ENCODE measurements at places on chromosomes 1 and 21.

DNA sequence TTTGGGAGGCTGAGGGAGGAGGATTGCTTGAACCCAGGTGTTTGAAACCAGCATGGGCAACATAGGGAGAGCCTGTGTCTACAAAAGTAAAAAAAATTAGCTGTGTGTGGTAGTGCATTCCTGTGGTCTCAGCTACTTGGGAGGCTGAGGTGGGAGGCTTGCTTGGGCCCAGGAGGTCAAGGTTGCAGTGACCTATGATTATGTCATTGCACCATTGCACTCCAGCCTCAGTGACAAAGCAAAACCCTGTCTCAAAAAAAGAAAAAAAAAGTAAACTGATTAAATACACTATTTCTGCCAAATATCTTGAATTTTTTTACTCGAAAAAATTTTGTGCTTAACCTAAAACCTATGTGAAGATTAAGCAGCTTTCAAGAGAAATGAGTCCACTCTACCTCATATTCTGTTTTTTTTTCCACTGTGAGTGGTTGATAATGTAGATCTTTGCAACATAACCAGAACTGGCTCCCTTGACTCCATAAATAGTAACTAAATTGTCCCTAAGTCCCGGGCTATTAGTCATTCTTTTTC, 19.4 kb upstream of the ZNF281 start:
- DNase-seq: peak; percentile 92

GRCh38 chr1:205270764-205271163, 43.0 kb downstream of the TMCC2 start:
- peak; percentile 57 for DNase-seq

DNA sequence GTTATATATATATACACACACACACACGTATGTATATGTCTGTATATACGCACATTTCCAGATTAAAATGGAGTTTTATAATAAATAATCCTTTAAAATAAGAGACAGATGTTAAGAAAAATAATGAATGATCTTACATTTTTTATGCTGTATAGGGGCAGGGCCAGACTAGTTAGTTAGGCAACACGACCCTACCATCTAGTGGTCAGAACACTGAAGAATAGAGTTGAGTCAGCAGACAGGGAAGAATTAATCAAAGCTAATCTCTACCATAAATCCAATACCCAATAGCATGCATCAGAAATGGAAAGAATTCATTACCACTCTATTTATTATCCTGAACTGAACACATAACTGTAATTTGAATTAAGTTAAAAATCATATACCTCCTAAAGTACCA, 156.7 kb downstream of the BRINP3 start:
- peak; percentile 29 for DNase-seq

- DNase-seq: no peak
These were observed 7.1 kb downstream of the POU3F1 start for GRCh38 chr1:38039331-38040088.

DNA sequence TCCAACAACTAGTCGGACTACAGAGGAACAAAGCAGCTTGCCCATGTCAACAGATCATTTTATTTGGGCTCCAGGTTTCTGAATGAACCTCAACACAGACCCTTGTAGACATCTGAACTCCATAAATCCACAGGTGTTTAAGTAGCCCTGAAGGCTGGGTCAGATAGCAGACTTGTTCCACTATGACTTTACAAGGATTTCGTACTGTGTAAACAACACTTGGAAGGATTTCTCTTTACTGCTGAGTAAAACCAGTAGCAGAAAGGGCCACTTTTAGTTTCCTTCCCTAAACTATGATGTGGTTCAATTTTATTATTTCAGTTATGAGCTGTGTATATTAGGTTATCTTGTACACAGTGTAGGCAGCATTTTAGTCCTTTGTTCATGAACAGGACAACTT, 316.4 kb upstream of the ADGRL2 start:
- DNase-seq: no peak

DNA sequence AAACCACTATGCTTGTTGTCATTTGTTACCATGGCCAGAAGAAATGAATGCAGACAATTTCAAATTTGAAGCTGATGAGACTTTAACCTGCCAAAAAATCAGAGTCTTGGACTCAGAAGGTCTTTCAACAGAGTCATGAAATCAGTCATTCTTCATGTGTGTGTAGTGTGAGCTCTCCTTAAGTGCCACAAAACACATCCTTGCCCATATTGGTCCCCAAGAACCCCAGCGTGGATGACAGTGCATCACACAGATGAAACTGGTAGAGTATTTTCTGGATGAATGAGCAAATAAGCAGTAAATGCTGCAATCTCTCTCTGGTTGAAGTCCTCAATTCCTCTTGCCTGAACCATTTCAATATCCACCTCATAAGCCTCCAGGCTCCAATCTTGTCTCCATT, 28.7 kb upstream of the ETS2 start:
- no peak for DNase-seq

GRCh38 chr21:41520560-41521442, 12.8 kb upstream of the TMPRSS2 start:
- no peak for DNase-seq

DNA sequence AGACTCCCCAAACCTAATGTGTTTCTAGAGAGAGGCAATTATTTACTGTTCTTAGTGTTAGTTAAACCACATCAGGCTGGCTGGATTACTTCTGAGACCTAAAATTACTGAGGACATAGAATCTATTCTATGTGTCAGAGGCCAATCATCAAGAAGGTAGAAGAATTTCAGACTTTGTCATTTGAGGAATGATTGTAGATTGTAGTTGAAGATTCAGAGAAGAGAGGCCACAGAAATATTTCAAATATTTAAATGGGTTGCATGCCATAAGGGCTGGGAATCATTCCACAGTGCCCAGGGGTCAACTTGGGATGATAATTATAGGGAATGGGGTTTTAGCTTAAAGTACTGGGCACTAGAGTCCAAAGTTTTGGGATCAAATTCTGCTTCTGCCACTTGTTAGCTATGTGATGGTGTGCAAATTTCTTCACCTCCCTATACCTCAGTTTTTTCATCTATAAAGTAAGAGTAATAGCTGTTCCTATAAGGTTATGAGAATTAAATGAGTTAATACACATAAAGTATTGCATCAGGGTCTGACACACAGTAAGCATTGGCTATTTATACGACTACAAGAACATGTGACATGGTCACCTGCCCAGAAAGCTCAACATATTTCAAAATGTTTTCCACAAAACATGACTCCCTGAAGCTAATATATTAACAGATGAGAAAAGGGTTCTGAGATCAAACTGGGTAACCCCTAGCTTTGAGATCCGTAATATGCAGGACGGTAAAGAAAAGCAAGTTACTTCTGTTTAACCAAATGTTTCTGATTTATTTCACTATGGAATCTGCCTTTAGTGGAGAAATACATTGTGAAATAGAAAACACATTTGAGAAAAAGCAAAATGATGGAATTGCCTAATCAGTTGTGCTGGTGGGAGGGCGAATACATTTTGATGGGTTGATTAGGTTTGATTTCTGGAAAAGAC, 69.7 kb upstream of the SPAG17 start:
- peak; percentile 69 for DNase-seq

GRCh38 chr1:182163821-182164223, 102.3 kb upstream of the ZNF648 start:
- DNase-seq: no peak

DNA sequence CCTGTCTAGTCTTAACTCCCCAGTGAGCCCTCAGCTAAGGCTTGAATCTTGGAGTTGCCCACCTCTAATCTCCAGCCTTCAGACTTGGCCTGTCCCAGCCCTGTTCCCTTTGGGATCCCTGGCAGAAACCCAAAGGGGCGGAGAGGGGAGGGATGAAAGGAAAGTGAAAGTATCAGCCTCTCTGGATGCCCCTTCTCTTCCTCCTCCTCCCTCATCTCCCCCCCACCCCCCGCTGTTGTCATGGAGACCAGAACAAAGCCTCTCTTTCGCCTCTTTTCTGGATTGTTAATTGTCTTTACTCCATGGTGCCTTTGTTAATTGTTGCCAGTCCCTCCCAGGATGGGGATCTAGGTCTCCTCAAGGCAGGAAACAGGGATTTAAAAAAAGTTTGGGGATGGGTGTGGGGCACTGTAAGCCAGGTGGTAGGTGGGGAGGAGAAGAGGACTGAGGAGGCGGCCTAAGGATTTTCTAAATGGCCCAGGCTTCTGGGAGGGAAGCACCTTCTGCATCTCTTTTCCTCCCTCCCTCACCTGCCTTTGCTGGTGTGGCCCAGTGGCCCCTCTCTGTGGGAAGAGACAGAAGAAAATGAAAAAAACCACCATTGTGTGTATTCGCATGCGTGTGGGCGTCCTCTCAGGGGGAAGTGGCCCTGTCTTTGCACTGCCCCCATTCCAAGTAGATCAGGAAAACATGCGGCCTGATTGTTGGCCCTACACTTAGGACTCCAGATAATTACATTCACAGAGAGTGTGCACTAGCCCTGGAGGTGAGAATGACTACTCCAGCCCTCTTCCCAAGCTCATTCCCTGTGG, 7.5 kb upstream of the SOX13 start:
- peak; percentile 29 for DNase-seq

DNA sequence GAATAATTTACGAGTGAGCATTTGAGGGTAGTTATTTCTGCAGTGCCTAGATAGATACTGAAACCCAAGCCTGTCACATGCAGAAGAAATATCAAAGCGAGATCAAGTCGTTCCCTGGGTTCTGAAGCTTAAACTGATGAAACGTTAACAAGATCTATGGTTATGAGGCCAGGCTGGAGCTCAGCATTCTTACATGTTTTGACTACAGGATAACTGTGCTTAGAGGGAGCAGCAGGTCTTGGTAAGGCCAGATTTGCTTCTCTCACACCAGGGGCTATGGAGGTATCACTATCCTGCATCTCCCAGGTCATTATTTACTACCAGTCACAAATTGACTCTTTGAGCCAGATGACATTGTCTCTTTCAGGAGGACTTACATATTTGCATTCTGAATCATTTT, 1401.4 kb upstream of the PRMT6 start:
- no peak for DNase-seq

- no peak for DNase-seq
These were observed 31.3 kb downstream of the NSL1 start for GRCh38 chr1:212760126-212760823.

DNA sequence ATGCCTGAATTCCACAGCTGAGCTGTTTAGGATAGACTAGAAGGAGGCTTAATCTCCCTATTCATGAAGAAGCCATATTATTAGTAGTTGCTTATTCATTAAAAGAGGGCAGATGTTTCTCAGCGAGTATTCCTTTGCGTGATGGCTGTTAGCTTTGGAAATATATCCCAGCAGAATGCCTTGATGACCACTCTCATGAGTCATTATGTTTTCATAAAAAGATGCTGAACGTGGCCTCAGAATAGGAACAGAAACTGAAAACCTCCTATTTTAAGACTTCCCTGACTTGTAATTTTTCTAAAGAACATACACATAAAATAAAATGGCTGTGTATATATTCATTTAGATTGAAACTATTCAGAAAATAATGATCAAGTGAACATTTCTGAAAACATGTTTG, 9.6 kb upstream of the PLA2G4A start:
- DNase-seq: peak; percentile 78

GRCh38 chr1:173161510-173162221, 45.5 kb downstream of the TNFSF4 start:
- peak; percentile 77 for DNase-seq

DNA sequence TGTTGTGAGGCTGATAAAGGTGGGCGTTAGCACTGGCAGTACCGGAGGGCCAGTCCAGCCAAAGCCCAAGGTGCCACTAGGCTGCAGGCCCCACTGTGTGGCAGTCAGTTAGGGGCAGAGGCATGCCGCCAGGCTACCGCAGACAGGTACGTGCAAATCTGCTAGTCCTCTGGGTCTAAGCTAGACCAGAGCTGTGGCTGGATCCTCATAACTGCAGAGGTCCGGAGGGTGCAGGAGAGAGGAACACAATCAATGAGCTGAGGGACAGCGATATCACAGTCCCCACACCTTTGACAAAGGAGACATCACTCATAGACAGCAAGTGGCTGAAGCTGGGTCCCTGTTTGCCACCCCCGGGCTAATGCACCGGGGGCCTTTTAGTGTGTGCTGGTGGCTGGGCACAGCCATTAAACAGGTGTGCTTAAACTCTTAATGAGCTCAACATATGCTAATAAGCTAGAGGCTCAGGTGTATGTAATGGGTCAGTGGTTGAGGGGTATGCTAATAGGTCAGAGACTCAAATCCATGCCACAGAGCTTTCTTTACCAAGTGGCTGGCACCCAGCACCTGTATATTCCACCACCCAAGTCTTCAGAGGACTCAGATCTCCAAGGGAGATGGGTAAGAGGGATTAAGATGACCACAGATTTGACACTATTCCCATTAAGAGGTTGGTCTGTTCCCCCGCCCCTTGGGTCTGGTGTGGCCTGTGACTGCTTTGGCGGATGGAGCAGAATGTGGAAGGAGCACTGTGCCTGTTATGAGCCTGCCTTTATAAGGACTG, 82.0 kb downstream of the GLIS1 start:
- DNase-seq: no peak

- DNase-seq: peak; percentile 48
These were observed 9.5 kb downstream of the ATP1B1 start for GRCh38 chr1:169115891-169116585.

DNA sequence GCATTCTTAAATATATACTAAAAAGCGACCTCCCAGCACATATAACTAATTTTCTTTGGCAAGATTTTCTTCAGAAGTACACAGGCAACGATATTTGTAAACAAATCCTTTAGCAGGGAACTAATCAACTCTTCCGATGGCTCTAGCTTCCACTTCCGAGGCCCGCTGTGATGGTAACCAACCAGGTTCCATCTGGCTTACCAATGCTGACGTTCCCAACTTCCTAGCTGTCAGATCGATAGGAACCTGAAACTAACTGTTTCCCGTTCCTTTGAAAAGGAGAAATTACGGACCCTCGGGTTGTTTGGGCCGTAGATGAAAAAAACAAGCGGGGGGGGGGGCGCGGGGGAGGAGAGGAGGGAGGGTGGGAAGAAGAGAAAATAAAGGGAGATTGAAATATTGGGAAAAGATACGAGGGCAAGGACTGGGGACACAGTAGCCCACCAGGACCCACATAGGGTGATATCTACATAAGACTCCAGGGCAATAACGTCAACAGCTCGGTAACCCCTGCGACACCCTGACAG, 513 bp downstream of the GTF2B start:
- DNase-seq: peak; percentile 25

- no peak for DNase-seq
These were observed 366.7 kb downstream of the CAMTA1 start for GRCh38 chr1:7151978-7152377.

- peak; percentile 36 for DNase-seq
These were observed 479 bp downstream of the SELENOF start for GRCh38 chr1:86913399-86913895.

GRCh38 chr1:226640321-226641136, 92.0 kb downstream of the STUM start:
- no peak for DNase-seq

GRCh38 chr21:45548711-45549491, 6.7 kb upstream of the SLC19A1 start:
- no peak for DNase-seq

GRCh38 chr1:59560807-59561450, 253.8 kb upstream of the HOOK1 start:
- no peak for DNase-seq

- no peak for DNase-seq
These were observed 1.5 kb downstream of the ITSN1 start for GRCh38 chr21:33643658-33644311.

GRCh38 chr1:35748326-35748725, 21.5 kb downstream of the CLSPN start:
- no peak for DNase-seq
